Activated T-helper 1 cell treated with Interleukin-2 at 50 U/mL for 16 hours (primary cell): ENCODE measurements at places on chromosomes 3 and 15.

DNA sequence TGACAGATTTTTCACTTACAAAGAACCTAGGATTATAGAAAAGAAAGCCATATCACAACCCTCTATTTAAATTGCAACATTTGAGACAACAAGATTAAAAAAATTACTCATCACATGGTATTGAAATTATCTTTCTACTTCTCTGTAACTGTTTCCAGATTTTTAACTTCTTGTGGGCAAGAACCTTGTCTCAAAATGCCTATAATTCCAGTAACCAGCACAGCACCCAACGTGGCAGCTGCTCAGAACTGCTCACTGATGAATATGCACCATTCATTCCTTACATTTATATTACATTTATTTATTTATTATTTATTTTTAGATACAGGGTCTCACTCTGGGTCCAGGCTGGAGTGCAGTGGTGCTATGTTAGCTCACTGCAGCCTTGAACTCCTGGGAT lies 216.1 kb downstream of the THRB start:
- no peak for DNase-seq

- no peak for DNase-seq
Observed at GRCh38 chr15:75835990-75836958, 7.0 kb upstream of the UBE2Q2 start.

DNA sequence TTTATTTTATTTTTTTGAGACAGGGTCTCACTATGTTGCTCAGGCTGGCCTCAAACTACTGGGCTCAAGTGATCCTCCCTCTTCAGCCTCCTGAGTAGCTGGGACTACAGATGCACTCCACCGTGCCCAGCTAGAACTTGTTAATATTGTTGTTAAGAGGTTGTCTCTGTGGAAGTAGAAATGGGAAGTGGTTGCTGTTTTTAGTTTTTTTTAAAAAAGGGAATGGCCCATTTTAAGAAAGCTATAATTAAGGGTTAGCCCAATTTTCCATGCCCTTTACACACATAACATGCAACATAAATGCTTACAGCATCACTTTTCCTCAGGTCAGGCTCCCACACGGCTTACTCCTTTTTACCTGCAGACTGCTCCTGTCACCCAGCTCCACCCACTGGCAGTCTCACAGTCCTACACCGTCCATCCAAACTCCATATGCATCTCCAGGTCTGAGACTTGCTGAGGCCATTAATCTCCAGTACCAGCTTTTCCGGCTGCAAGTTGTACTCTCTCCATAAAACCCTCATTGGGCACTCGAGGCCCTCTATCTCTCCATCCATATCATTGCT lies 19.8 kb downstream of the MORC1 start:
- no peak for DNase-seq

GRCh38 chr3:118548434-118548833 lies 486.2 kb downstream of the IGSF11 start:
- no peak for DNase-seq

- no peak for DNase-seq
Observed at GRCh38 chr3:53003320-53003719, 42.6 kb downstream of the SFMBT1 start.

- DNase-seq: no peak
Observed at GRCh38 chr3:12187448-12188327, 29.0 kb upstream of the TIMP4 start.

- DNase-seq: no peak
Observed at GRCh38 chr3:42262525-42262924, 3.5 kb downstream of the CCK start.

DNA sequence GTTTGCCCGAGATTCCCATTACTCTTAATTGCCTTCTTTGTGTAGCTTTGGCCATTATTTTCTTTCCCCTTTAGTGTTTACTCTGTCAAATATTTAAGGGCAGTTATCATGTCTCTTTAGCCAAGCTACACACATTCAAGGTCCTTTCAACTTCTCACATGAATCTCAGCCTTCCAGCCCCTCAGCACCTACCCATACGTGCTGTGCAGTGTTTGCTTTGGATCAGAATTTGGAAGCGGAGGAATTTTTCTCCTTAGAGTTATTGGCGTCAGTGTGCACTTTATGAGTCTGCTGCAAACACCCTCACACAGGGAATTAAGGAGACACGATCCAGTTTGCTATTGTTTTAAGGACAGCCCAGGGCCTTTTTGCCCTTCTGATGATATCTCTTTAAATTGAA lies 231.6 kb downstream of the CACNA2D3 start:
- no peak for DNase-seq

DNA sequence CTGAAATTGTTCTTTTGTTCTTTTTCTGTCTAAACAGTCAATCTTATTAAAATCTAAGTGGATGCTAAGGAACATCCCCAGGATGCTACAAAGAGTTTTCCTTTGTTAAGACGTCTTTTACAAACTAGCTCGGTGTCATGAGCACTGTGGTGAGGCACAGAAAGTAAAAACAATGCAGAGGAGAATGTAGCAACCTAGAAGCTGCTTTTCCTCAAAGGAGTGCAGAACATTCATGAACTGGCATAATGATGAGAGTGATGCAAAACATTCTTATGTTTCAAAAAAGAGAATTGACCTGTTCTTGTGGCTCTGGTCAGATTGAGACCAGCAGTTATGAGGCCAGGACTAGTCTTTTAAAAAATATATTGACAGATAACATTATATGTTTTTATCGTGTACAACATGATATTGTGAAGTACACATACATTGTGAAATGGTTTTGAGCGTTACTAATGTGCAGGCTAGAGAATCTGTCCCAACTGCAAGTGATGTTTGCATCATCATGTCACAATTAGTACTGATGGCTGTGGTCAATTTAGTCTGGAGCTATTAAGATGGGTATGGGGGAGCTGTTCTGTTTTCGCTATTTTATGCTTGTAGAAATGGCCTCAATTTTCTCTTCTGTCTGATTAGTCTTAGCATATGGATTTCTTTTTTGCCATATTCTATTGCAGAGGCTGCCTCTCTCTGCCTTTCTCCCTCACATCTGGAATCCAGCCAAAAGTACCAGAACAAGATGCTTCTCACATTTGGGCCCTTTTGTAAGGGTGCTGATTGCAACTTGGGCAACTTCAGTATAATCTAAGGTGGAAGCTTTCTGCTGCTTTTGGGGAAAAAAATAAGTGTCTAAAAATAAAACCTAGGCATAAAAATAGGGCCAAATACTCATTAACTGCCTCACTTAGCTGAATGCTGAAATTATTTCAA lies 50.2 kb downstream of the HHLA2 start:
- DNase-seq: no peak

- no peak for DNase-seq
Observed at GRCh38 chr3:133478624-133479023, 78.8 kb downstream of the BFSP2 start.

GRCh38 chr3:17836919-17837318 lies 94.5 kb upstream of the TBC1D5 start:
- DNase-seq: no peak

DNA sequence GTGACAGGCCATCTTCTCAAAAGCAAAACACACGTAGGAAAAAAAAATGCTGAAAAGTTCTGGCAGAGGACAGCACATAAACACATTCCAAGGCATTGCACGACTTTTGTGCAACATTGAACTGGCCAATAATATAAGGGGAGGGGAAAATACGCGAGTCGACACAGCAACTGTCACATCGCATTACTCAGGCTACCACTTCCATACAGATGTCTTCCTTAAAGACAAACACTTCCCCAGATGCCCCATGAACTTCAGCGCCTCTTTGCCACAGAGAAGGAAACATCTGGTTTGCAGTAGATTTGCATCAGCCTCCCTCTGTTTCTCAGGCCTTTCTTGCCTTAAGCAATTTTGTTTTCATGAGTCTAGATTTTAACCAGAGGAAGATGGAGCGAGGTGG lies 144.4 kb upstream of the IGF1R start:
- no peak for DNase-seq

DNA sequence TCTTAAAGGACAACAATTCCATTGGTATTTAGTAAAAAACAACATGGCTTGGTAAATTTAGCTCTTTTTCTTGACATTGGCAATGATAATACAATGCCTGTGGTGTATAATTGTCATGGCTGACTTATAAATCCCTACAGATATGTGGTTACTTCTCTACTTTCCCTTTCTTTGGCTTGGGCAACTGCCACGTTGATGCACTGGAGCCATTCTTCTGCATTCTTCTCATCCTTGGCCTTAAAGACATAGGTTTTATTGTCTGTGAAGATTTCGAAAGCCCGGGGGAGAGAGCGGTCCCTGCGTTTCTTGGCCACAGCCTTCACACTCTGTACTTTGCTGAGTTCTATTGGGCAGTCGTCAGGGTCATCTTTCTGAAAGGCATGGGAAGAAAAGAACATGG lies 101.1 kb upstream of the CCNL1 start:
- DNase-seq: no peak

- DNase-seq: no peak
Observed at GRCh38 chr3:113829576-113830354, 8.8 kb upstream of the GRAMD1C start.

DNA sequence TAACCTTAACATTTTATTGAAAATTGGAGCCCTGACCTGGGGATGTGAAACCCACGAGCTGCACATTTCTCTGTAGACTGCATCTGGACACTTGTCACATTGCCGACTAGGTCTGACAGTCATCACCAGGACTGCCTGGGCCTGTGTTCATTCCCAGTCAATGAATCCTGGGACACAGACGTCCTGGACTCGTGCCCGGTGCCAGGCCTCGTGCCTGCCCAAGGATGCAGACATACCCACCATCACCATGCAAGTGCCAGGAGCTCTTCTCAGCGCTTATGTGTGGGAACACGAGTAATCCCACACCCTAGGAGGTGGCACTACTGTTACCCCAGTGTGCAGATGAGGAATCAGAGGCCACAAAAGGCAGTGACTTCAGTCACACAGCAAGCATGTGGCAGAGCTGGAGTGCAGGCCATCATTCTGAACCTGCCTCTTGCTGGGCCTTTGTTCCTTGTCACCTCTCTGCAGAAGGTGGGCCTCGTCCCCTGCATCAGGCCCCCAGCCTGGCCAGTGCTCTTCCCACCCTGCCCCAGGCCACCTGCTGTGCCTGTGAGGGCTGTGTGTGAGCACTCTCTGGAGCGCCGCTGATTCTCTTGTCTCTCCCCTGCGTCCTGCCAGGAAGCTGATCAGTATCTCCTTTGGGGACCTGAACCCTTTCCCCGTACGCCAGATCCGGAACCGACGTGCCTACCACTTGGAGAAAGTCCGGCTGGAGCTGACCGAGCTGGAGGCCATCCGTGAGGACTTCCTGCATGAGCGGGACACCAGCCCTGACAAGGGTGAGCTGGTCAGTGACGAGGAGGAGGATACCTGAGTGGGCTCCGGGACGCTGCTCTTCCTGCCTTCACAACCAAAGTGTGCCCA lies 58.5 kb downstream of the ADAMTS7 start:
- no peak for DNase-seq

DNA sequence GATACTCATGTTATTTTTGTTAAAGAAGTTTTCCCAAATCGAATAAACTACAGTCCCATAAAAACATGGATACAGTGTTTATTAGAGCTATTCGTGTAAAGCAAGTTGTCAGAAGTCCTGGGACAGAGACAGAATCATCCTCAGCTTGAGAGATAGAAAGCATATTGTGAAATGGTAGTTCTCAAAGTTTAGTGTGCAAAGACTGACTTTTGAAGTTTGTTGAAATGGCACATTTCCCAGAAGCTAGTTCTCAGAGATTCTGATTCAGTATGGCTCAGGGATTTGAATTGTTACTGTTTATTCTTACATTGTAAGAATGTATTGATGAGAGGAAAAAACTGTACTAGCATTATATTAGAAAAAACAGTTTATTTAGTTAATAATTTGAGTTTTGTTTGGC lies 22.1 kb downstream of the GABRR3 start:
- no peak for DNase-seq

GRCh38 chr3:78804251-78805037 lies 963.4 kb downstream of the ROBO1 start:
- DNase-seq: no peak

DNA sequence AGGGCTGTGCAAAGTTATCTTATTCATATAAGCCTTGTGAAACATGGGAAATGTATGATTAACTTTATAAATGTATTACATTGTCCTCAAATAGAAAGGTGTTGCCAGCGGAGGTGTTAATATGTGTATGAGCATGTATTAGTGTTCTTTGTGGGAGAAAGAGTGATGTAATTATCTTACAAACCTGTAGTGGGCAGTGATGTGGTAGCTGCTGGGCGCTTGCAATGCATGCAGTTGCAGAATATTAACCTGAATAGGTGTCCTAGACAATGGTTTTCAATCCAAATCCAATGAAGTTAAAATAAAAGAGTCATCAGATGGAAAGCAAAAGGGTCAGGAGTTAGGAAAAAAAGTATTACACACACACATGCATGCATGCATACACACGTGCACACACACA lies 881.3 kb upstream of the CADM2 start:
- no peak for DNase-seq

DNA sequence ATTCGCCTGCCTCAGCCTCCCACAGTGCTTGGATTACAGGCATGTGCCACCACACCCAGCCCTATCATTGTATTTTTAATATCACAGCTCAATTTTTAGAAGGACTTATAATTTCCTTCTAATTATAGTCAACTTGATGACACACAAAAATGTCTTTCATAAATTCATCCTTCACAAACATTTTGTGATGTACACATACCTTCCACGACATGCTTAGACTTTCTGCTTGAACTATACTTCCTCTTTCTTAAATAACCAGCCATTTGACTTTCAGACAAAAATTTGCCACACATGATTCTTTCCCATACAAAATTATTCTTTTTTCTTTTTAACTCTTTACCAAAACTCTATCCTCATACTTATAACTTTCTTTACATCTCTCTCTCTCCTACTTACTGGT lies 48.4 kb upstream of the CCK start:
- no peak for DNase-seq

DNA sequence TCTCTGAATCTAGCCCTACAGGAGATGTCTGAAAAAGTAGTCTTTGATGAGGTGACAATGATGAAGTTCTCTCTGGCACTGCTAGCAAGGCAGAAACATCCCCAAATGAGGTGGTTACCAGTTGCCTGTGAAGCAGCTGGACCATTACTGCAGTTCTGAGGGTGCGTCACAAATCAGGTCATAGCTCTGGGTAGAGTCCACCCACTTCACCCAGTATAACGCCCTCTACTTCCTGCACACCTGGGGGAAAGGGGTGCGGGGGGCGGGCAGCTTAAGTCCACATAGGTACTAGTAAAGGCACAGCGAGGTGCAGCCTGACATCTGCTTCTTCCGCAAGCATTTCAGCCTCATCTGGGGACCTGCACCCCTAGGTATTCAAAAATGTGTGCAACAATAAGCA lies 13.4 kb upstream of the SATB1 start:
- DNase-seq: no peak

- no peak for DNase-seq
Observed at GRCh38 chr3:194250098-194251002, 100.8 kb downstream of the CPN2 start.
